ENCODE measurements at places on chromosomes 12 and 14.

DNA sequence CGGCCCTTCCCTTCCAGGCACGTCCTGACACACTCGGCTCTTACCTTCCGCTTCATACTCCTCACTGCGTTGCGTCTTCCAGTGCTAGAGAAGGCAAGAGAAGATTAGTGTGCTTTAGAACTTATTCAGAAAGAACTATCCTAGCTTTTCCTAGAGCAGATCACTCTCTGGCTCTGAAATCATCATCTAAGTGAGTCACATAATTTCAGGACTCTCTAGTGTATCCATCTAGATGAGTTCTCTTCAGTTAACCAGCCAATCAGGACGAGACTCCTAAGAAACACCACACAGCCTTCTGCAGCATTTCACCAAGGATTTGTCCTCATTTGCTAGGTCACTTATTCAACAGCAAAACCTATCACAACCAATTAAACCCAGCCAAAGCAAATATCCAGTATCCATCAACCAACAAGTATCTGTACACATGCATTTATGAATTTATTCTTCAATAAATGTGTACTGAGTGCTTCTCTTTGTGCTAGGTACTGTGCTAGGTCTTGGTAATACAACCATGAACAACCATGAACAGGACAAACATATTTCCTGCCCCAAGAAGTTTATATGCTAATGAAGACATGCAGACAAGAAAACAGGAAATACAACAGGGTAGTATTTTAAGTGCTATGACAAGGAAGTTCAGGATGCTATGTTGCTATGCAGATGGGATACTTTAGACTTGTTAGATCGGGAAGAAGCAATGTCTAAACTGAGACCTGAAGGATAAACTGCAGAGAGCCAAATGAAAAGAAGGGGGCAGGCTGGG is 52.1 kb downstream of the NIN start:
- DNase-seq = no peak

DNA sequence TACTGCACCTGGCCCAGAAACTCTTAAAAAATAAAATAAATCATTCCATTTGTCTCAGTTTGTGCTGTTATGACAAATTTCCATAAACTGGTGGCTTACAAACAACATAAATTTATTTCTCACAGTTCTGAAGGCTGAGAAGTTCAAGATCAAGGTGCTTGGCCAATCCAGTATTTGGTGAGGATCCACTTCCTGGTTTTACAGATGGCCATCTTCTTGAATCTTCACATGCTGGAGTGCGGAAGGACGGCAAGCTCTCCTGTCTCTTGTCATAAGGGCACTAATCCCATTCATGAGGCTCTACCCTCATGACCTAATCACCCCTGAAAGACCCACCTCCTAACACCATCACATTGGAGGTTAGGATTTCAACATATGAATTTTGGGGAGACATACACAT is 29.9 kb upstream of the MYBPC1 start:
- DNase-seq = no peak

- DNase-seq = no peak
Observed at GRCh38 chr14:77044783-77045237, 16.3 kb upstream of the IRF2BPL start.

DNA sequence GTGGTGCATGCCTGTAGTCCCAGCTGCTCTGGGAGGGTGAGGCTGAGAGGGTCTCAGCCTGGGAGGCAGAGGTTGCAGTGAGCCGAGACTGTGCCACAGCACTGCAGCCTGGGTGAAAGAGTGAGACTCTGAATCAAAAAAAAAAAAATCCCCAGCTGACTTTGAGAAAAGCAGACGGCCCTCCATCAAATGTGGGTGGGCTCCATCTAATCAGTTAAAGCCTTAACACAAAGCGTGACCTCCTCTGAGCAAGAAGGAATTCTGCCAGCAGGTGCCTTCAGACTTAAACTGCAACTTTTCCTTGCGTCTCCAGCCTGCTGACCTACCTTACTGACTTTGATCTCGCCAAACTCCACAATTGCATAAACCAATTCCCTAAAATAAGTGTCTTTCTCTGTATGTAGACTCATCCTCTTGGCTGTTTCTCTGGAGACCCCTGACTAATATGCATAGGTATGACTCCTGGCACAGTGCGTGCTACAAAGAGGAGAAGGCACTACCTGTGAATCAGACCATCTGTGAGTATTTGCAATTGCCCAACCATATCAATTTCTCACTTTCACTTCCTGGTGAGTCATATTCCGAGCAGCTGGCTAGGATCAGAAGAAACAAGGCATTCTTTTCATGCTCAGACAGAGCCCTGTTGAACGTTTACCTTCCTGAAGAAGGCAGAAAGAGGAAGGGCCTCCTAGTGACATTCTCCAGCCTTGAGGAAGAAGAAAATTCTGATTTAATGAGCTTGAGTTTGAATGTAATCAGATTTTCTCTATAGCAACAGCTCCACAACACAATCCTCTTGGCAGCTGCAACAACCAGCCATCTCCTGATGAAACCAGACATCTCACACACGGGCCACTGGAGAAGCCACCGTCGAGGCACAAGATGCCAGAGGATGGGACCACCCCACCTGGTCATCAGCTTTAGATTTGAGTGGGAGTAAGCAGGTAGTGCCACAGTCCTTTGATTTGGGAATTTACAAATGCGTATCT is 54.3 kb downstream of the CLMN start:
- DNase-seq = no peak

DNA sequence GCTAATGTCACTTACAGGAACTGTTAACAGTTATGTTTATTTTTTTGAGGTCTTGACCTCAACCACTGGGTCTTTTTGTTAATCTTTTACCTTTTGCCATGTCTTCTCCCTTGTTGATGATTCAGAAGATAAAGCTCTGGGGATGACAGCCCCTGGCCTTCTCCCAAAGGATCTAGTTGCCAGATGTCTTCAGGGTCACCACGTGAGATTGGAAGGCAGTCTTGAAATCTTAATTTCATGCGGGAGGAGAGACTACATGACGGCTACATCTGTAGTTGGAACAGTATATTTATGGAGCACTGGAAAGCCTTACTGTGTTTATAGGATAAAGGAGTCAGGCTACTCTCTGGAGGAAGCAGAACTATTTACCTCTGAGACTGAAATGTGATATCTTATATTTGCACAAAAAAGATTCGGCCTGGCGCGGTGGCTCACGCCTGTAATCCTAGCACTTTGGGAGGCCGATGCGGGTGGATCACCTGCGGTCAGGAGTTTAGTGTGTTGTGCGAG is 5.6 kb downstream of the MLEC start:
- DNase-seq = no peak

GRCh38 chr14:22538671-22539228 is 50.3 kb downstream of the DAD1 start:
- DNase-seq = no peak

GRCh38 chr14:22099942-22100763 is 426.5 kb upstream of the OR4E1 start:
- DNase-seq = peak; percentile 3
